ENCODE measurements at places on chromosomes 3 and 15.

DNA sequence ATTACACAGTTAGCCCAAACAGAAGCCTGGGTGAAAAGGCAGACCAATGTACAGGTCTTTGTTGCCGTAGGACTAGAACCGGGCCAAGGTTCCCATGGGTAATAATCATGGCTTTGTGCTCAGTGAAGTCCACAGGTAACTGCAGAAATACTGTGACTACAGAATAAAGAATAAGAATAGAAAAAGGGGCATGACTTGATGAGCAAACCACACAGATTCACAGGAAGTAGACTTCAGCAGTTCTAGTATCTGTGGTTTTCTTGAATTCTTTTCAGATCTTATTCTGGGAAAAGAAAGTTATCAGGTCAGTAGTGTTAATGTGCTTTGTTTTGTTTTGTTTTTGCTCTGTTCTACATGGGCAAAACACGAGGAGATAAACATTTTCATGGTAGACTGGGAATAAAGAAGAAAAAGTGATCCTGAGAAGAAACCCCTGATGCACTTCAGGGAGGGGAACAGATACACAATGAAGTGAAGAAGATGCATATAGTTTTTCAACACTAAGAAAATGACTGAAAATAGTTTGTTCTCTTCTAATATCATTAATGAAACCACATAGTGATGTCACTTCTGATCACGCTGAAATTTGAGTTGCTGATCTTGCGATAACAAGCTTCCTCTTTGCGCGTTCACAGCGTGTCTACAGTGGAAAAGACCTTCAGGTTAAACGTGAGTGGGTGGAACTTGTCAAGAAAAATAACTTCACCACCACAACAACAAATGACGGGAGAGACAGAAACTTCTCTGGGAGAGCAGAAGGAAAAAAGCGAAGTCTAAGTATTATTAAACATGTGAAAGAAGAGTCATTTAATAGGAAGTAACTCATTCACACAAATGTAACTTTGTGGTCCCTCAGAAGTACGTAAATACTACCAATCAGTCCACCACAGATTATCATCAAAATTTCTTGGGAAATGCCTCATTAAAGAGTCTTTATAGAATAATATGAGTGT, 315.8 kb upstream of the SATB1 start:
- DNase-seq: peak; percentile 47

GRCh38 chr15:66151809-66152208, 101.7 kb downstream of the MEGF11 start:
- DNase-seq: no peak

- DNase-seq: no peak
Measured at GRCh38 chr15:68792901-68793766, 27.6 kb downstream of the ANP32A start.

GRCh38 chr3:127480196-127480954, 110.2 kb downstream of the TPRA1 start:
- DNase-seq: no peak

GRCh38 chr3:50671331-50671730, 3.4 kb upstream of the DOCK3 start:
- no peak for DNase-seq

- DNase-seq: no peak
Measured at GRCh38 chr15:65376767-65377104, 1.1 kb downstream of the IGDCC3 start.

All from HL-60 (cell line).